ENCODE measurements at places on chromosomes 1 and 21. TPM values are rescaled to one million over a fixed set of nuclear protein-coding genes. Genes with fewer than 3 reads are reported as not detected.

GPR153 gene
- total RNA-seq: 3.0 TPM

AKR7A2 gene
- total RNA-seq: 34.1 TPM

SLAMF8 gene
- total RNA-seq: not detected

NBPF14 gene
- 5.4 TPM for total RNA-seq

AMY1B gene
- not detected for total RNA-seq

AHCTF1 gene
- total RNA-seq: 20.2 TPM

SERPINC1 gene
- total RNA-seq: not detected

DNA sequence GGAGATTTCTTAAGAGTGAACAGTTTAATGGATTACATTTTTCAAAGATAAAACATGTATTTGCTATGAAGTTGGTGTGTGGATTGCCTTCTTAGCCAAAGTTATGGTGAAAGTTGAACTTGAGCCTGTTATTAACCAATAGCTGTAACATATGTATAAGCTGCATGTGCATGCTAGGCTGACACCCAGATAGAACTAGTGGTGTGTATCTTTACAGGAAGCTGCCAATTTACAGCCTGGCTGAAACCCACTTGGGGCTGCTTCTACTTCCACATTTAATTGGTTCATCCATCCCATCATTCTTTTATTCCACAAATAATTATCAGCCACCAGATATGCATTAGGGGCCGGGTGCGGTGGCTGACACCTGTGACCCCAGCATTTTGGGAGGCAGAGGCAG is 3.3 kb downstream of the PLA2G5 start:
- no peak for DNase-seq

DNA sequence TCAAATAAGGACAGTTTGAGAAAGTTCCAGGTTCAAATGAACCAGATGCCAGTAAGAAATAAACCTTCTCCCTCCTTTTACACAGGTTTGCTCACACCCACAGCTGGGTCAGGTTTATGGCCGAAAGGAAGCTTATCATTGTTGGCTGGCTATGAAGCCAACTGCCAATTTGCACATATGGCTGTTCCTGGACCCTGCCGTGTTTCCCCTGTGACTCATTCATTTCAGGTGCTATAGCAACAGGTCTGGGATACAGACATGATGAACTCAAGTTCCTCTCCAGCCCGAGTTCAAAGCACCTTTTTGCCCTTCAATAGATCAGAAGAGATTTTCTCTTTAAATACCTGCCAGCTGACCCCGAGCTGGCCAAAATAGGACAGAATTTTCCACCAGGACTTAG is 134.4 kb upstream of the SMYD2 start:
- DNase-seq: no peak

- DNase-seq: no peak
Measured at GRCh38 chr1:205004351-205004750, 38.7 kb upstream of the CNTN2 start.

DNA sequence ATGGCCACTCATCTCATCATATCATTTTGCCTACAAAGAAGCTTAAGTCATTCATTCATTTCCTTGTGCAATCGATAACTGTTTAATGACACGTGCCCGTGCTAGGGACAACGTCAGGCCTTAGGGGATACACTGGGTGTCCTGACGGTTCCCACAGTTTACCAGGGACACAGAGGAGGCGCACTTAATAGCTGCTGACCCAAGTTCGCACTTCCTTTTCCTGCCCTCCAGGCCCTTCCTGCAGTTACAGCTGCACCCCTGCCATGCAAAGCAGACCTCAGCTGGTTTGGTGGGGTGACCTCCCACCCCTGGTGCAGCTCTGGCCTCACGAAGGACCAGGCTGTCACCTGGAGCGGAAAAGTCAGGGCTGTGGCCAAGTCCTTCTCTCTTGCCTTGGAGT is 4.2 kb downstream of the SPATA21 start:
- DNase-seq: no peak

DNA sequence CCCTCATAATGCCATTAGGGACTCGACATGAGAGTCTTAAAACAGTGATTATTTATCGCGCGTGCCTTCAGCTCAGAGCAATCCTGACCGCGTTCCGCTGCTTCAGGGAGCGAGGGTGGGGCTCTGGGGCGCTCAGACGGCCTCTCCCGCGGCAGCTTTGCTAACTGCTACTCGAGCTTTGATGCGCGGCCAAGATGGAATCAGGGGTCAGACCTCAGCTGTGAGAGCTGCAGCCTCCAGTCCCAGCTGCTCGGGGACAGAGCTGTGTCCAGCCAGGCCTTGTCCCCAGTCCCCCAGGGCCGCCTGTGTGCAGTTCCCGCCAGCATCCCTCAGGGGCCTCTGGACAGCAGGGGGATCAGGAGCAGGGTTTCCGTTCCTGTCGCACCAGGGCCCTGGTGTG is 104.6 kb upstream of the TTC34 start:
- DNase-seq: no peak

GRCh38 chr1:98210064-98210463 is 289.2 kb upstream of the DPYD start:
- no peak for DNase-seq

- DNase-seq: no peak
Measured at GRCh38 chr1:199335496-199335895, 692.0 kb upstream of the NR5A2 start.

GRCh38 chr1:204087893-204088528 is 15.1 kb downstream of the SOX13 start:
- DNase-seq: no peak

DNA sequence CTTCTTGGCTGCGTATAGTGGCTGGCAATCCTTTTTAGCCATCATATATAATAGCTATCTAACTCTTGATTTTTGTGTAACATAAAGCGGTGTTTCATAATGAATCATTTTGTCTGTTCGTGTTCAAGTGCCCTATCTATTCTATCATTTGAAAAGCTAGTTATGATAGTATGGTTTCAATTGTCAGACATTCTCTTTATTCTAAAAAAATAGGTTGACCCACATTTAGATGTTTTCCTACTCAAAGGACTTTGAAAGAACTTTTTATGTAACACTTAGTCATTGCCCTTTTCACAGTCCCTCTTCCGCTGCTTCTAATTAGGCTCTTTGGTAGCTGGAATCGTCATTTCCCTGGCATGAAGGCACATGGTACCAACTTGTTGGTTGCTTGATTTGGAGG is 272.2 kb upstream of the B3GALT2 start:
- no peak for DNase-seq

DNA sequence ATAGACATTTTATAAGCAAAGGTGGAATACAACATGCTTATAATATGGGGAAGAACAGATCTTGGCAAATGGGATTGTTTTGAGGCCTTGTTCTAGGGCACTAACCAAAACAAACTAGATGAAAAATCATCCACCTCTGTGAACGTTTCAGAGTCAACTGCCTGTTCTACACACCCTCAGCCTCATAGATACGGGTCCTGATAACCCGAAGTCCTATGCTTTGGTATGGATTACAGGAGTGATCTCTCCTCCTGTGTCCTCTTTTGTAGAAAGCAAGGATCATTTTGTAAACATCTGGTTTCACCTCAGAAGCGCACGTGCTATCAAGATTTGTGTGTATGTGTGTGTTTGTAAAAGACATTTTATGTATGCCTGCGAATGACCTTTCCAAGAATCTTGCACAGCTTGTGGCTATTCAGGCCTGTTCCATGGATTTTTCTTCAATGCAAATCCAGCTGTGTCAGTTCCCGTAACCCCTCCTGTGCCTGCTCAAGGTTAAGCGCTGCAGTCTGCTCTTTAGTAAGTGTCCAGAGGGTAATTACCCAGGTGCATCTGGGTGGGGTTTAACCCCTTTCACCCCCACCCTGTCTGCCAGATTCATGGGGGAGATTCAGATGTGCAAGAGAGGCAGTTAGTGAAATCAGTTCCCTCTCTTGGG is 132.4 kb downstream of the ROR1 start:
- no peak for DNase-seq

DNA sequence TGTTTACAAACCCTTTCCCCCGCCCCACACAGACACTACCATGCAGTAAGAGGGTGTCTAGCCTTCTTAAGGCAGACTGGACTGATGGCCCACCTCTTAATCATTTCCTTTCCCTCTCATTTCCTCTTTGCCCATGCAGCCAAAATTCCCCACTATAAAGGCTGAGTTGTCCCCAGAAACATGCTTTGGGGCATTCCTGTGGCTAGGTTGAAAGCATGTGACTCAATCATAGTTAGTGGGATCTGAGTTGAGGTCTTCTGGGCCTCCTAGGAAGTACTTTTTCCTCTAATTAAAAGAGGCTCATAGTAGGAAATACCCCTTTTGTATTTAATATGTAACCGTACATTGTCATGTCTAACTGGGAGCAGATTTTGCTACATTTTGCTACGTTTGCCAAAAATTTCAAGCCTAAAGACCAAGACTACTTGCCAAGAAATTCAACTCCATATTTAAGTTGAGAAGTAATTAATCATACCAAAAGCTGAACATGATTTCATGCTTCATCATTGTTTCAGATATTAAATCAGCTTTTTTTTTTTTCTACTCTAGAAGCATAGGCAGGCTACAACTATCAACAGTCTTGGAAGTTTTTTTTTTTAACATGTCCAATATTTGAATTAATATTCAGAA is 174.7 kb downstream of the ADGRL4 start:
- DNase-seq: no peak

DNA sequence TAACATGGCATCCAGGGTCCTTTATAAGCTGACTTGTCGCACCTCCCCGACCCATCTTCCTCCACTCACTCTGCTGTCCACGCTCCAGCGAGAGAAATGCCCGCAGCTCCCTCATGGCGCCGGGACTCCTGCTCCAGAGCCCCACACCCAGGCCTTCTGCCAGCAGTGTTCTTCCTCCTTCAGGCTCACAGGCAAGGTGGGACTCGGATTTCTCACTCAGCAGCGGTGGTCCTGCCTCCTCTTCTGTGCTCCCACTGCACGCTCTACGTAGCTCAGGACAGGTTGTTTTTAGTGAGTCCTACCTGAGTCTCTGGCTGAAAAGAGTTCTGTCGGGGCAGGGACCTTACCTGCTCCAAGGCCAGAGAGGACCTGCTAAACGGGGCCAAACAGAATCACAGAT is 11.2 kb downstream of the THEMIS2 start:
- DNase-seq: no peak

DNA sequence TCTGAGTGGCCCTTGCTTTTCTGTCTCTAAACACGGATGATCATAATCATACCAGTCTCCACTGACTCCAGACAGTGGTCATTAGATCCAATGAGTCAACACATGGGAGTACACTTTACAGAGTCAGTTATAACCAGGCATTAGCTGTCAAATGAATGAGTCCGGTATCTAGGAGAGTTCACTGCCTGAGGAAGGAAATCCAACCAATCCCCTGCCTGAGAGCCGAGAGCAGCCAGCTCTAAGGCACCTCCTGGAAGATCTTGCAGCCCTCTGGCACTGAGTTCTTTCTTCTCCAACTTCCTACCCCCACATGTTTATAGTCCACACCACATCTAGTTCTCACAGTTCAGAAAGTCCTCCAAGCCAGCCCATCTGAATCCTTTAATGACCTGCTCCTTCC is 29.4 kb upstream of the RBM15 start:
- no peak for DNase-seq

GRCh38 chr1:60895701-60896100 is 186.7 kb upstream of the NFIA start:
- no peak for DNase-seq

DNA sequence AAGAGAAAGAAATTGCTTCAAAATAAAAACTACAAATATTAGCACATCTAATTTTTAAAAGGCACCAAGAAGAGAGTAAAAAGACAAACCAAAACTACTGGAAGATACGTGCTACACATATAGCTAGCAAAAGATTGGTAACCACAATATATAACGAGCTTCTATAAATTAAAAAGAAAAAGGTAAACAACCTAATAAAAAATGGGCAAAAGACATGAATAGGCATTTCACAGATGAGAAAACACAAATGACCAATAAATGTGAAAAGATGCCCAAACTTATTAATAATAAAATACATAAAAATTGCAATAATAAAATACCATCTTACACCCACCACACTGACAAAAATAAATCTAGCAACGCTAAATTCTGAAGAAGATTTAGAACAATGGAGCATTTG is 26.2 kb downstream of the LEMD1 start:
- DNase-seq: no peak

GRCh38 chr1:226649780-226650179 is 89.3 kb downstream of the ITPKB start:
- peak; percentile 42 for DNase-seq

- peak; percentile 12 for DNase-seq
Measured at GRCh38 chr21:36692114-36692834, 6.6 kb upstream of the SIM2 start.

Measured in endothelial cell (in vitro differentiated cells).